NCI-H2081 treated with DMSO at 0.1 percent for 48 hours (cell line): ENCODE measurements at places on chromosomes 2 and 18.

GRCh38 chr18:35494251-35495220 lies 3.2 kb downstream of the INO80C start:
- DNase-seq, result no peak

- DNase-seq, result no peak
Measured at GRCh38 chr2:156452971-156453370, 16.8 kb downstream of the GPD2 start.

DNA sequence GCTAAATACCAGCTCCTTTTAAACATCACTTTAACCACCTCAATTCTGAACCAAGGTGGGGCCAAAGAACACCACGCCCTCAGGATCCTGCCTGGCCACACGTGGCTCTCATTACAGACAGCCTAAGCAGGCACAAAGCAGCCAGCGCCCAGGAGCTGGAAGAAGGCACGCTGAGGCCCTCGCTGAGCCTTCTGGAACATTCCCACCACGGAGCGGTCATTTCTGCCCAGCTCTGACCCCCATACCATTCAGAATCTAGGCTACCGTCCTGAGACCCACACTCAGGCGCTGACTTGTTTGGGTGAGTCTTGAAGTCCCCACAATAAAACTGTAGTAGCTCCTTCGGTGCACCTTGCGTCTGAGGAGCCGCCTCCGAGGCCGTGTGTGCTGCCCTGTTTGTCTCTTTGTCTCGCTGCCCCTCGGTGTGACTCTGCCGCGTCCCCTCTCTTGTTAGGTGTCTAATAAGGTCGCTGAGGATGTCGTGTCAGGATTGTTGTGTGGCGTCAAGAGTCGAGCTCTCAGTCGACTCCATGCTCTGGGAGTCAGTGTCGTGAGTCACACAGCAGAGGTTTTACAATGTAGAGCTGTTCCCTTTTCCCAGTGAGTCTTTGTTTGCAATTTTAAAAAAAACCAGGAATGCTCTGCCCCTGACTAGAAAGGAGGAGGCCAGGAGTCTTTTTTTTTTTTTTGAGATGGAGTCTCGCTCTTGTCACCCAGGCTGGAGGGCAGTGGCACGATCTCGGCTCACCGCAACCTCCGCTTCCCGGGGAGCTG lies 242.4 kb downstream of the KLHL29 start:
- no peak for DNase-seq

DNA sequence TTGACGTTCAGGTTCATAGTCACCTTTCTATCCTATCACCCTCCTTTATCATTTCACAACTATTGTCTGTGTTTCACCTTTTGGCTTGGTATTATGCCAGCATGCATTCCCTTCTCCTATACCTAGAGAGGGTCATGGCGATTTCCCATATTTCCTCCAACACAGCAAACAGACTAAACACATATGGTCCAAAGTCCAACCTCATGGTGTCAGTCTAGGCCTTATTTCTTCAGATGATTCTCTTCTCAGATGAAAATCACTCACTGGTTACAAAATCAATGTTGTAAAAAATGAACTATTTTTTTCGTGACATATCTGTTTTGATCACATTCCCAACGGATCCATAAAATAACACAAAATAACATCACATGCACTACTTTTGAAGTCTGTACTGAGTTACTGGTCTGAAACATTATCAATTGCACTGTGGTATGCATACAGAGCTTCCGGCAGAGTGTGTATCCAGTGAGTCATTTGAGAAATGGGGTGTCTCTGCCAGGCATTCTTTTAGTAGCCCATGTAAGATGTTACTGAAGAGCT lies 204.8 kb upstream of the GALNT5 start:
- no peak for DNase-seq

DNA sequence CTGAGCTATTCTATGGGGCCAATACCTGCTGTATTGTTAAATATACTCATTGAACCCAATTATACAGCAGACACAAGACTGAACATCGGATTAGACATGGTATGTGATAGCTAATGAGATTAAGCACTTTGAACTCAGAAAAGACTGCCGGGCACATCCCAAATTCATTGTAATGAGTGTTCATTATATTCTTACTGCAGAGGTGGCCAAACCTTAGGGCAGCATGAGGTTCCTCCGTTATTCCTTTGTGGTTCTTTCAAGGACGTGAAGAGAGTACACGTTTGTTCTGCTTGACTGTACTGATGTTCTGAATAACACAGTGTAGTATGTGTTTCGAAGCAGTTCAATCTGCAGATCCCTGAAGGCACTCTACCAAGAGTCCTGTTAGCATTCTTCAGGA lies 78.4 kb downstream of the KIF5C start:
- DNase-seq, result no peak

- no peak for DNase-seq
Measured at GRCh38 chr2:18545384-18545783, 15.1 kb downstream of the RDH14 start.
